Thoracic aorta endothelial cell (primary cell): ENCODE measurements at places on chromosomes 3 and 15. TPM values are rescaled to one million over a fixed set of nuclear protein-coding genes. Genes with fewer than 3 reads are reported as not detected.

CHRNA5 gene
- 15.2 and 19.1 TPM in 2 replicates for total RNA-seq

DAPK2 gene
- 1.8 and 4.0 TPM in 2 replicates for total RNA-seq

ERICH6 gene
- total RNA-seq: not detected in 2 replicates

TIGIT gene
- not detected in 2 replicates for total RNA-seq

CTXN2 gene
- not detected in 2 replicates for total RNA-seq

TUSC7 gene
- not detected in 2 replicates for total RNA-seq

LMAN1L gene
- total RNA-seq: under 0.01 and 0.07 TPM in 2 replicates

CD86 gene
- not detected in 2 replicates for total RNA-seq

SLC2A2 gene
- total RNA-seq: not detected in 2 replicates

EAF1 gene
- total RNA-seq: 30.2 and 35.6 TPM in 2 replicates

CERS3 gene
- not detected in 2 replicates for total RNA-seq

MYD88 gene
- 12.8 and 13.1 TPM in 2 replicates for total RNA-seq

ADGRG7 gene
- total RNA-seq: not detected in 2 replicates

ATXN7 gene
- total RNA-seq: 20.7 and 27.9 TPM in 2 replicates

TRAT1 gene
- total RNA-seq: not detected in 2 replicates

ZNF860 gene
- 1.9 and 3.6 TPM in 2 replicates for total RNA-seq

SMCO1 gene
- total RNA-seq: not detected in 2 replicates

MESP2 gene
- total RNA-seq: 0.14 and 0.27 TPM in 2 replicates

YEATS2 gene
- 55.7 and 62.6 TPM in 2 replicates for total RNA-seq

RASSF1 gene
- 14.6 and 17.0 TPM in 2 replicates for total RNA-seq

GRK7 gene
- total RNA-seq: not detected in 2 replicates
